ENCODE measurements at places on chromosomes 7 and 10. TPM values are rescaled to one million over a fixed set of nuclear protein-coding genes. Genes with fewer than 3 reads are reported as not detected.

- no peak for DNase-seq
Observed at GRCh38 chr7:149284343-149284742, 22.3 kb downstream of the ZNF783 start.

GRCh38 chr7:15417341-15417988 is 144.3 kb downstream of the AGMO start:
- DNase-seq: no peak

GRCh38 chr10:76411729-76412435 is 980.5 kb downstream of the LRMDA start:
- peak; percentile 90 for DNase-seq

The AOC1 gene
- not detected for polyA plus RNA-seq

The UTF1 gene
- not detected for polyA plus RNA-seq
